ENCODE measurements at places on chromosomes 3 and 15.
A peak's percentile ranks its signal among the peaks of the same experiment; 100 is the strongest.

- no peak for DNase-seq
Measured at GRCh38 chr3:188037195-188037718, 116.7 kb upstream of the LPP start.

DNA sequence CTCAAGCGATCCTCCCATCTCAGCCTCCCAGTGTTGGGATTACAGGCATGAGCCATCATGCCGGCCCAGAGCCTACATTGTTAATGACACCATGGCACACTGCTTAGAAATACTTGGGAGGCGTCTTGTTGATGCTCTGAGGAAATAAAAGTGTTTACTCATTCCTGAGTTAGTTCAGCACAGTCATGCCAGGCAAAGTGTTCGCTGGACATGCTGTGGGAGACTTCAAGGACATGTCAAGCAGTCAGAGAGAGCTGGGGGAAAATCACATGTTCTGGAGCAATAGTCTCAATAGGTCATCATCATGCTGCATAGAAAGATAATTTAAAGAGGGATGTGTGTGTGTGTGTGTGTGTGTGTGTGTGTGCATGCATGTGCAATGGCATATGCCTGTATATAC is 37.5 kb downstream of the TTC23 start:
- DNase-seq = no peak

DNA sequence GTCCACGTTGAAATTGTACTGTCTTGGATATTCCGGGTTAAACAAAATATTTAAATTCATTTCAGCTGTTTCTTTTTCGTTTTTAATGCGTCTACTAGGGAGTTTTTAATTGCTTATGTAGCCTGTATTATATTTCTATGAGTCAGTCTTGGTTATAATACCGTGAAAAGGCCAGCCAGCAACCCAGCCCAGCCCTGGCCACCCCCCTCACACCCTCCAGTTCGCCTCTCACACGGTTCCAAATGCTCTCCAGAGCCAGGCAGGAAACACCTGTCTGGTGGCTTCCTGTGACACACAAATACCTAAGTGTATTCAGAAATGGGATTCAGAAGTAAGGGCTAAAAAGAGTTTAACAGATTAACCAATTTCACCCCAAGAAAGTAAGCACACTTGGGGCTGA is 4.4 kb downstream of the SH3BP5 start:
- peak; percentile 32 for DNase-seq

GRCh38 chr3:112718516-112718915 is 77.6 kb upstream of the CCDC80 start:
- DNase-seq = no peak

- DNase-seq = no peak
Measured at GRCh38 chr15:37079726-37080125, 20.6 kb downstream of the MEIS2 start.

DNA sequence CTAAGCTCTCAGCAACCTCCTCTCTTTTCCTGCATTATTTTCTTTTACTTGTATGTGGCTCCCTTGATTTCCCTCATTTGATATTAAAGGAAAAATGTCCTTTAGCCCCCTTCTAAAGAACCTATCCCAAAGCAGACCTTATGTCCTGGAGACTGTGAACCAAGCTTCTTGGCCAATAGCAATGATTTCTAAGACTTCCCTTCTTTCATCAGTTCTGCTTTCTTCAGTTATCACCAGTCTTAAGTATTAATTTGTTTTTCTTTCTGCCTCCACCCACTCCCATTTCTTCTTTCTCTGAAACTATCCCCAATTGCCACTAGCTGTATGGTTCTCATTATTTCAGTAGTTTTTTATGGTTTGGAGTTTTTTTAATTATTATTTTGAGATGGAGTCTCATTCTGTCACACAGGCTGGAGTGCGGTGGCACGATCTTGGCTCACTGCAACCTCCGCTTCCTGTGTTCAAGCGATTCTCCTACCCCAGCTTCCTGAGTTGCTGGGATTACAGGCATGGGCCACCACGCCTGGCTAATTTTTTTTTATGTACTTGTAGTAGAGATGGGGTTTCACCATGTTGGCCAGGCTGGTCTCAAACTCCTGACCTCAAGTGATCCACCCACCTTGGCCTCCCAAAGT is 12.1 kb downstream of the TMOD3 start:
- no peak for DNase-seq

DNA sequence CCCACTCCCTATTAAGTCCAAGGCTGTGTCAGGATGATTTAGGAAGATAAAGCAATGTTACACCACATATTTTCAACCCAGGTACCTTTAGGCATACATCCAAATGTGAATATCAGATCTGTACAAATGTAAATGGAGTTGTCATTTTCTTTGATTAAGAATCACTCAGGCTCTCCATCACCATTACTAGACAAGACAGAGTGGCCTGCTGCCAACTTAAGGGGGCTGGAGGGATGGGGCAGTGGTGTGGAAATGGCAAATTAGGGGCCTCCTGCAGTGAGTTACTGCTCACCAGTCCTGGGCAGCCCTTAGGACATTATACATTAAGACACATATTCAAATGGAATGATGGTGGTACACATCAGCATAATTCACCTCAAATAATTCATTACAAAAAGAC is 211.0 kb downstream of the TNIK start:
- DNase-seq = no peak

- DNase-seq = no peak
Measured at GRCh38 chr3:69791106-69791505, 51.8 kb downstream of the MITF start.

DNA sequence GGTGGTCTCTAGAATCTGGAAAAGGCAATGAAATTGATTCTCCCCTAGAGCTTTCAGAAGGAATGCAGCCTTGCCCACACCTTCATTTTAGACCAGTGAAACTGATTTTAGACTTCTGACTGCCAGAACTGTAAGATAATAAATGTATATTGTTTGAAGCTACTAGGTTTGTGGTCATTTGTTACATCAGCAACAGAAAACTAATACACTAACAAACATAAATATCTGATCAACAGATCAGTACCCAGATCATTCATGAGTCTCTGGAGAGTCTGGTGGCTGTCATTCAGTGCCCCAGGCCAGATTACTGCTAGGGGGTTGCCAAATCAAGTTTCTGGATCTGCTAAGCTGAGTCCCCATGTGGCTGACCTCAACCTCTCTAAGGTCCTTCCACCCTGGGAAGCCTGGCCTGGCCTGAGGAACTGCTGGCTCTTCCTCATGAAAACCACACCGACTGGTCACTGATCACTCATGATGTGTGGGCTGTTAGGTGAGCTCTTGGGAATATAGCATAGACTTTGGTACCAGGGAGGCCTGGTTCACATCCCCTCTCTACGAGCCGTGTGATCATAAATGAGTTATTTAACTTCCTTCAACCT is 11.1 kb upstream of the LACTB start:
- no peak for DNase-seq

DNA sequence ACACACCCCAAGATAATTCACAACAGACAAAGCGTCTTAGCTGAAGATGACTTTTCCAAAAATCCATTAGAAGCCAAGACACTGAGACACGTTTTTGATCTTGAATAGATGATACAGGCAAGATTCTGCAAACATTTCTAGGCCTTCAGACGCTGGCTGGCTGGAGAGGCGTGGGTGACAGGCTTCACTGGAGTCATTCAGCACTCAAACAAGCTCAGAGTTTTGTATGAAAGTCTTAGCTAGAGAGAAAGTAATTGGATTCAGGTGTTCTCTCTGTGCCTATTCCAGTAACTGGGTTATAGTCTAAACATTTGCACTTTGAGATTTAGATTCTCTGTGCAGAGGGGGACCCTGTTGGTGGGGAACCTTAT is 147.7 kb upstream of the BHLHE40 start:
- no peak for DNase-seq

DNA sequence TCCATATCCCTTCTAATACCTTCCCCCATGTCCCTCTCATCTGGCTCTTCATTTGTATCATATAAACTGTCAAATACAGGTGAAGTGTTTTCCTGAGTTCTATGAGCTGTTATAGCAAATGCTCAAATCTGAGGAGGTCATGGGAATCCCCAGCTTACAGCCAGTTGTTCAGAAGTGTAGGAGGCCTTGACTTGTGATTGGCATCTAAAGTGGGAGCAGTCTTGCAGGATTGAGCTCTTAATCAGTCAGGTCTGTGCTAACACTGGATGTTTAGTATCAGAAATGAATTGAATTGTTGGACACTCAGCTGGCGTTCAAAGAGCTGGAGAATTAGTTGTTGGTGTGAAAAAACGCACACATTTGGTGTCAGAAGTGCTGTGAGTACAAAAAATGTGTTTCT is 65.0 kb downstream of the IFT57 start:
- no peak for DNase-seq

GRCh38 chr3:78900426-78900825 is 867.4 kb downstream of the ROBO1 start:
- no peak for DNase-seq

DNA sequence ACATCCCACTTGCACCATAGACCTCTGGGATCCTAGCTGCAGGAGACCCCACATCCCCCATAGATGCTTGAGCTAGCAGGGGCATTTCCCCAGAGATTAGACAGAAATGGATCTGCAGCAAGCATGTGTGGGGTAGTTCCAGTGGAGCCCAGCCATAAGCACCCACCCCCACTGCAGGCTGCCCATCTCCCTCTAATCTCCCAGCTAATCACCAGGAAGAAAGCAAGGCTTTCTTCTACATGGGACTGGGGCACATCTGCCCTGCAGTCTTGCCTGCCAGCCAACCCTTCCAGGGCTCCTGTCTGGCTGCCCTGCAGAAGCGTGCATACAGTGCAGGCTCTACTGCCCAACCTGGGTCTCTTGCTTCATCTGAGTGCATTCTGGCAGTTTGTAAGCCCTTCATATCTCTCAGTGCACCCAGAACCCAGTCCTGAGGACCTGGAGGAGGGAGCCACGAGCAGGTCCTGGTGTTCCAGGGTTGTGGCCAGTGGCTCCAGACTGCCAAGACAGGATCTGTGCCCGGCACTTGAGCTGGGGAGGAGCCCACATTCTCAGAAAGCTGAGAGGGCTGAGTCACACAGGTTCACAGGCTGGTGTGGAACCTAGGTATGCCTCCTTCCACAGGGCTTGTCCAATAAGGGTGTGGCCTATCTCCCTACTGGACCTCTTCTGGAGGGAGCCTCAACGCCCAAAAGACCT is 49.9 kb upstream of the IGSF11 start:
- peak; percentile 9 for DNase-seq
